ENCODE measurements at places on chromosomes 11 and 22.
A peak's percentile ranks its signal among the peaks of the same experiment; 100 is the strongest.

DNA sequence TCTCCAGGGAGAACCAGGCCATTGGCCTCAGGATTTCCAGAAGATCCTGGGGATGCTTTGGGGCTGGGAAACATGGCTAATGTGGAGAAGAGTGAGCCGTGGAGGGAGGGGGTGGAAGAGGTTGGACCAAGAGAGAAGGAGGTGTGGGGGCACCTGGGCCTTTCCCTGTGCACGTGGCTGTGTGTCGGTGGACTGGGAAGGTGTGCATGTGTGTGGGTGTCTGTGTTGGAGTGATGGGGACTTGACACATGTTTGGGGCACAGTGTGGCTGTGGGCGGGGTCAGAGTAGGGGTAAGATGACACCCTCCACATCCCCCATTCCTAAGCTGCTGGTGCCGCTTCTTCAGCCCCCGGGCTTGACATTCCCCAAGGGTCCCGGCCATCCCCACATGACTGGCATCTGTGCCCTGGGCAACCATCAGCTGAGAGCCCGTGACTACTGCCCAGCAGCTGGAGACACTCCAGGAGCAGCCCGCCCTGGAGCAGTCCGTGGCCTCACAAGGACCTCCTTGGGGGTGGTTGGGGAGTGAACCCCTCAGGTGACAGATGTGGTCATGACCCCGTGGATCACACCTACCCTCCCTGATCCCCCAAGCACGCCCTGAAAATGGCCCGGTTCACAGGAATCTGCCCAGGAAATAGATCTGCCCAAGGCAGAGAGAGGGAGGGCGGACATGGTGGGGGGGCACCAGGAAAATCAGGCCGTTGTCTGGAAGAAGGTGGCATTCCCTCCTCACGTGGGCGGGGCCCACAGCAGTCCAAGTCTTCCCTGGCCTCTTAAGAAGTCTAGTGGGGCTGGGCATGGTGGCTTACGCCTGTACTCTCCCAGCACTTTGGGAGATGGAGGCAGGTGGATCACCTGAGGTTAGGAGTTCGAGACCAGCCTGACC is 34.8 kb upstream of the SOX10 start:
- H3K36me3 ChIP-seq, result no peaks in the 10 kb centered on the region
- DNase-seq, result no peak
- peaks cover 22% of the 10 kb centered on the region for H3K27me3 ChIP-seq
- H3K4me3 ChIP-seq, result no peak overlapping the region

GRCh38 chr11:86511086-86511551 is 136.4 kb downstream of the CCDC81 start:
- peaks cover 16% of the 10 kb centered on the region for H3K4me1 ChIP-seq
- no peak overlapping the region for H3K27ac ChIP-seq
- no peak overlapping the region for H3K4me3 ChIP-seq
- peak; percentile 48 for DNase-seq
- no peaks in the 10 kb centered on the region for H3K27me3 ChIP-seq
- H3K36me3 ChIP-seq, result 0 out of 2 replicates have a peak, but pooled peaks cover 1% of the 10 kb centered on the region

DNA sequence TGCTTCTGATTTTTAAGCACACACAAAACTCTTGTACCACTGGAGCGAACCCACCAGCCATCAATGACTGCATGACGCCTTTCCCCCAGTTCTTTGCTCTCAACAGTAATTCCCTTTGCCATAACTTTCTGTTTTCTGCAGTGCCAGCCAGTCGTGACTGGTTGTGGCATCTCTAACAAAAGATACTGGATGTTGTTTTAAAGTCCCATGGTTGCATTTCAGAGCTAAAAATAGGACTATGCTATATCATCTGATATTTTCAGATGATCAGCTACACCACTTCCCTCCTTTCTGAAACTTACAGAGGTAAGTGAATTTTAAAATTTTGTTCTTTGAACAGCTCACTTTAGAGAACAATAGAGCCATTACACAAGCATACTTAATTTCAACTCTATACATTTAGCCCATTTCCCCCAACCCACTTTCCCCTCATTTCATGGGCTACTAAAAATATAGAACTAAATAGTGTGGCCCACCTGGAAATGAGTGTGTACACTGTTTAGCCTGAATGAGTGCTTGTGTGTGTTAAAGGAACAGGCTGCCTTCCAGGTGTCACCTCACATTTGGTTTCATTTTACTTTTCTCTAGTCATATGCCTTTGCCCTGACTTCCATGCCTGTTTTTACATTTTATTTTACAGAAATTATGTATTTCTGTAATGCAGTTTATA is 136.9 kb upstream of the ZC3H12C start:
- peaks cover 9% of the 10 kb centered on the region for H3K27me3 ChIP-seq
- no peaks in the 10 kb centered on the region for H3K4me1 ChIP-seq
- no peak overlapping the region for H3K27ac ChIP-seq
- no peaks in the 10 kb centered on the region for H3K36me3 ChIP-seq

DNA sequence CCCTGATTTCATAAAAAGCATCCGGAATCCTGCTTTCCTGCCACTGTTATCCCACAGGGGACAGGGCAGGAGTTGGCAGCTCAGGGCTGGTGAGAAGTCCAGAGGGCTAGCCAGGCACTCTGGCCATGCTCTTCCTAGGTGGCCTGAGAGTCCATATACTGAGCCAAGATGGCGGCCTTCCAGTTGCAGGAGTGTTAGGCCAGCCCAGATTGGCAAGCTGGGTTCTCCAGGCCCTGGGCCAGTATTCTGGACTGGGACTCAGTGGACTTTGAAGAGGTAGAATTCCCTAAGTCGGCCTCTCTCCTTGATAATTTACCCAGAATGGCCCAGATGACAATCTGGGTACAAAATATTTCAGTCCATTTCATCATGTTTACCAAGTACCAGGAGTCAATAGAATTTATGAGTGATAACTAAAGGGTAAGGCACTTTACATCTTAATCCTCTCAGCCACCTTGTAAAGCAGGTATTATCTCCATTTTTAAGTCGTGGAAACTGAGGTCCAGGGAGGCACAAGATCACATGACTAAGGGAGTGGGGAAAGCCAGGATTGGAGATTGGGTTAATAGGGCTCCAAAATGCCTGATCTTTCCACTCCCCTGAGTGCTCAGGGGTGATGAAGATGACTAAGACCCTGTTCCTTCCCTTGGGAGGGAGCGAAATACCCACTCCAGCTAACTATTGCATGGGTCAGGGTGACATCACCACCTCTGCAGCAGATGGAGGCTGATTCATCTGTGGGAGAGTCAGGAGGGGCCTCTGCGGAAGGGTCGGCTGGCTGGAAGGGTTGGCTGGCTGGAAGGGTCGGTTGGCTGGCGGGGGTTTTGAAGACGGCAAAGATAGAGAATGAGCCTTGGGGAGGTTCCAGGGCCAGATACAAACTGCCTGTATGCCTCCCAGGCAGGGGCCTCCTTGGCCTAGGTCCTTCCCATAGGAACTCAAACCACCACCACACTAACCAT is 1.2 kb upstream of the MICALL1 start:
- peaks cover 12% of the 10 kb centered on the region for H3K36me3 ChIP-seq
- peaks cover 4% of the 10 kb centered on the region for H3K27me3 ChIP-seq
- peak overlapping the region; percentile 99 for H3K27ac ChIP-seq
- H3K4me3 ChIP-seq, result peak overlapping the region; percentile 84
- peaks cover 44% of the 10 kb centered on the region for H3K4me1 ChIP-seq

DNA sequence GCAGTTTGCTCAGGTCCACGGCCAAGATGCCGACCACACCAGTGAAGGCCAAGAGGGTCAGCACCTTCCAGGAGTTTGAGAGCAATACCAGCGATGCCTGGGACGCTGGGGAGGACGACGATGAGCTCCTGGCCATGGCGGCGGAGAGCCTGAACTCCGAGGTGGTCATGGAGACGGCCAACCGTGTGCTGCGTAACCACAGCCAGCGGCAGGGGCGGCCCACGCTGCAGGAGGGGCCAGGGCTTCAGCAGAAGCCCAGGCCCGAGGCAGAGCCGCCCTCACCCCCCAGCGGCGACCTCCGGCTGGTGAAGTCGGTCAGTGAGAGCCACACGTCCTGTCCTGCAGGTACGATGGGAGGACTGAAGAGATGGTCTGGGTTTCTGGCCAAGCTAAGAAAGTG is 31.0 kb downstream of the TBC1D22A start:
- peaks cover 1% of the 10 kb centered on the region for H3K27me3 ChIP-seq
- peaks cover 9% of the 10 kb centered on the region for H3K4me1 ChIP-seq
- peaks cover 3% of the 10 kb centered on the region for H3K36me3 ChIP-seq
- H3K4me3 ChIP-seq, result no peak overlapping the region
- H3K27ac ChIP-seq, result no peak overlapping the region
- DNase-seq, result no peak

GRCh38 chr11:207863-208180 is 314 bp downstream of the RIC8A start:
- H3K27me3 ChIP-seq, result peaks cover 11% of the 10 kb centered on the region
- peak; percentile 57 for DNase-seq
- H3K36me3 ChIP-seq, result peaks cover 35% of the 10 kb centered on the region
- H3K4me1 ChIP-seq, result peaks cover 32% of the 10 kb centered on the region
- H3K27ac ChIP-seq, result peak overlapping the region; percentile 100

DNA sequence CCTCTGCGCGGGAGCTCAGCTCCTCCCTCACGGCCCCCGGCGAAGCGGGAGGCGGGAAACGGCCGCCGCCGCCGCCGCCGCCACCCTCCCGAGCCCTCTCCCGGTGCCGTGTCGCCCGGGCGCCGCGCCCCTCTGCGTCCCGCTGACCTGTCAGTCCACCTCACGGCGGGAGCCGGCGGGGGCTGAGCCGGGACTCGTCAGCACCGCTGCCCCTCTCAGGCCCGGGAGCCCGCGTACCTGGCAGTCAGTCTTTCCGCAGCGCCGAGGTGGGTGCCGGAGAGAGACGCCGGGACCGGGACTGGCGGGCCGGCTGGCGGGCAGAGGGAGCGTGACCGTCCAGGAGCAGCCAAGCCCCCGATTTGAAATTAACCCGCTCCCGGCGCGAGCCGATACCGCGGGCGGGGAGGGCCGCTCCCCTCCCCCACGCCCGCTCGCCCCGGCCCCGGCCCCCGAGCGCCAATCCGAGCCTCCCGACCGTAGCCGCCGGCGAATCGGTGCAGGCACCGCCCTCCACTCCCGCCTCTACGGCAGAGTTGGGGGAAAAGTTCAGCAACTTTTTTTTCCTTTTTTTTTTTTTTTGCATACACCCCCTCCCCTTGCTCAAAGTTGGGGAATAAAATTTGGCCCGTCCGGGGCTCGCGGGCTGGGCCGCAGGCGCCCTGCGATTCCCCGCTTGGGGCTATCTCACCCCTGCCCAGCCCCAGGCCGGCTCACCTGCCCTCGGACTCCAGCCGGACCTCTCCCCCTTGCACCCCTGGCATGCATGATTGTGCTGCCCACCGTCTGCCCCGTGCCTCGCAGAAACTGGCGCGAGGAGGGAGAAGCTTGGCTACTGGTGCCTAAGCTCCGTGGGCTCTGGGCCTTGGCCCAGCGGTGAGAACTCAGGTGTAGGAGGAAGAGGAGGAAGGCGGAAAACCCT is 774 bp upstream of the E2F8 start:
- no peaks in the 10 kb centered on the region for H3K36me3 ChIP-seq
- H3K27ac ChIP-seq, result peak overlapping the region; percentile 62
- H3K4me3 ChIP-seq, result peak overlapping the region; percentile 86
- peaks cover 25% of the 10 kb centered on the region for H3K4me1 ChIP-seq

DNA sequence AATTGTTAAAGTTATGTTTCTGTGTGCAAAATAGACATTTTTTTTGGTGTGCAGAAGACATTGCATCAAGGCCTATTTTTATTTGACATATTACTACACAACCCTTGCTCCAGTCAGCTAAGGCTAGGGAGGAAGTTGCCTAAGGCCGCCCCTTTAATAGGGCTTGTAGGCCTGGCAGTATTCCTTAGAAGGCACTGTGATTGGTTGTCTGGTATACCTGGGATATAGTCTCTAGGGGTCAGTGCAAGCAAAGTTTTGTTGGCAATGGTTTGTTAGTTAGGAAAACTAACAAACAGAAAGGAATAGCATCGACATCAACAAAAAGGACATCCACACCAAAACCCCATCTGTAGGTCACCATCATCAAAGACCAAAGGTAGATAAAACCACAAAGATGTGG is 16.9 kb downstream of the CCDC15 start:
- no peaks in the 10 kb centered on the region for H3K27me3 ChIP-seq
- no peaks in the 10 kb centered on the region for H3K4me1 ChIP-seq
- peak; percentile 43 for DNase-seq

GRCh38 chr22:26417406-26417805 is 11.7 kb upstream of the ASPHD2 start:
- no peaks in the 10 kb centered on the region for H3K36me3 ChIP-seq
- H3K4me3 ChIP-seq, result no peak overlapping the region
- peaks cover 24% of the 10 kb centered on the region for H3K4me1 ChIP-seq
- H3K27ac ChIP-seq, result no peak overlapping the region

GRCh38 chr11:128701086-128701485 is 7.2 kb downstream of the FLI1 start:
- H3K36me3 ChIP-seq, result peaks cover 46% of the 10 kb centered on the region
- H3K4me3 ChIP-seq, result no peak overlapping the region
- peaks cover 68% of the 10 kb centered on the region for H3K4me1 ChIP-seq
- DNase-seq, result no peak

- H3K27ac ChIP-seq, result no peak overlapping the region
- DNase-seq, result no peak
- 0 out of 2 replicates have a peak, but pooled peaks cover 6% of the 10 kb centered on the region for H3K4me1 ChIP-seq
- H3K27me3 ChIP-seq, result peaks cover 2% of the 10 kb centered on the region
- no peak overlapping the region for H3K4me3 ChIP-seq
These were observed 165.2 kb downstream of the LDLRAD3 start for GRCh38 chr11:36108881-36109589.
